ENCODE measurements at places on chromosomes 6 and 20. TPM values are rescaled to one million over a fixed set of nuclear protein-coding genes. Genes with fewer than 3 reads are reported as not detected.
A peak's percentile ranks its signal among the peaks of the same experiment; 100 is the strongest.

Gene RIMS4
- total RNA-seq, result 5.7 TPM

DNA sequence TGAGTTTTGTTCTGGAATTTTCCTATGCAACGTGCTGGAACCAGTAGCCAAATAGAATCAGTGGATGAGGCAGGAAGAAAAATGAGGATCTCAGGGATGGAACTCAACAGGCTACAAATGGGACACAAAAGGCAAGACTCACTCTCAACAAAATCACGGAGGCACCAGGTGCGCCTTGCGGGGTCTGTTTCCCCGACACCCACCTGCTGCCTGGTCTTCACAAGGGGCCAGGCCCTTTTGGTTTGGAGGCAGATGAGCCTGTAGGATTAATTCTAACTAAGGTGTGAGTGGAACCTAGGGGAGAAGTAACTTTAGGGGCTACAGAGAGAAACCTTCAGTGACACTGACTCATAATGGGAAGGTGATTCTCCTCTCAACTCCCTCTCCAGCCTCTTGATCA, 56.5 kb downstream of the ZNF831 start:
- DNase-seq, result no peak

DNA sequence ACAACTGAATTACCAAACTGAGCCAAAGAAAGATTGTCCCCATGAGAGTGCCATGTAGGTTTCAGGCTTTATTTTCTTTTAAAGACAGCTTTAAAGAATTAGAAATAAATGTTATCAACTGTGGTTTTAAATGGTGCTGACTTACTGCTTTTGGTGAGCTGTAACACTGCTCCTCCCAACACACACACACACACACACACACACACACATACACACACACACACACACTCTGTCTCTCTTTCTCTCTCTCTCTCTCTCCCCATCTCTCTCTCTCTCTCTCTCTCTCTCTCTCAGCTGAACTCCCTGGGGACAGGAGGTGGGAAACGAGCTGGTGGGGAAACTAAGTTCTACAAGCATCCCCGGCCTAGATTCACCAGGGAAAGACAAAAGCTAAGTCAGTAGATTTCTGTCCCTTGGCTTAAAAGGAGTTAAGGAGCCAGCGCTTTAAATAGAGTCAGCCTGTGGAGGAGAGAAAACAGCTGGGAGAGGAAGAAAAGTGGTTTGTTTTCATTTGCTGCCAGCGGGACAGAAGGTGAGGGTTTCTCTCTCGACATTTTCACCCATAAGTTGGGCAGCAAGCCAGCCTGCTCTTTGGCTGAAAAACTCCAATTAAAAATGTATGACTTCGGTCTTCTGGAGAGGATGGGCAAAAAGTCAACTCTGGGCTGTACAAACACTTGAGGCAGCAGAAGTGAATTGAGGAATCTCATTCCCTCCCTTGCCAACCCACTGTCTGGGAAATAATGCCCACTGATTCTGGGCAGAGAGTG, 27.4 kb downstream of the CBLN4 start:
- DNase-seq, result peak; percentile 32

DNA sequence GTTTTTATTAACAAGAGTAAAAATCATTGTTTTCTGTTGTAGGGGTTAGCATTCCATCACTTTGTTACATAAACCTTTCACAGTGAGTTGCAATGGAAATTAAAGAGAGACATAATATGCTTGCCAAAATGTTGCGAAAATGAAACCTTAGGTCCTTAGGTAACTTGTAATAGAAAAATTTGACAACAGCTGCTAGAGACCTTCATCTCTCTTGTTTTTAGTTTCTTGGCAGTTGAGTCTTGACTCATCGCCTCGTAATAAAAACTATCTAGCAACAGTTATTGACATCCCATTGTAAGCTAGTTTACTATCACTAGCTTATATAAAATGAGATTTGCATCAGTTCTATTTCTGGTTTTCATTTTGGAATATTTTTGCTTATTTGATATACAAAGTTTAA, 179.0 kb upstream of the MMS22L start:
- peak; percentile 27 for DNase-seq

Gene HLA-DOB
- 0.09 TPM for total RNA-seq

Data from muscle of leg (tissue), 16 donors.